Gastroesophageal sphincter (tissue), 4 donors: ENCODE measurements at places on chromosomes 5 and 9.

GRCh38 chr9:107712390-107712789 lies 222.8 kb upstream of the KLF4 start:
- no peaks in the 10 kb centered on the region for H3K36me3 ChIP-seq
- no peak for ATAC-seq
- no peaks in the 10 kb centered on the region for H3K4me1 ChIP-seq
- no peak overlapping the region for H3K27ac ChIP-seq

GRCh38 chr5:56607551-56607950 lies 207.8 kb upstream of the MAP3K1 start:
- no peaks in the 10 kb centered on the region for H3K36me3 ChIP-seq
- H3K4me3 ChIP-seq = no peak overlapping the region
- no peaks in the 10 kb centered on the region for H3K27me3 ChIP-seq
- H3K4me1 ChIP-seq = no peaks in the 10 kb centered on the region
- no peak for ATAC-seq

DNA sequence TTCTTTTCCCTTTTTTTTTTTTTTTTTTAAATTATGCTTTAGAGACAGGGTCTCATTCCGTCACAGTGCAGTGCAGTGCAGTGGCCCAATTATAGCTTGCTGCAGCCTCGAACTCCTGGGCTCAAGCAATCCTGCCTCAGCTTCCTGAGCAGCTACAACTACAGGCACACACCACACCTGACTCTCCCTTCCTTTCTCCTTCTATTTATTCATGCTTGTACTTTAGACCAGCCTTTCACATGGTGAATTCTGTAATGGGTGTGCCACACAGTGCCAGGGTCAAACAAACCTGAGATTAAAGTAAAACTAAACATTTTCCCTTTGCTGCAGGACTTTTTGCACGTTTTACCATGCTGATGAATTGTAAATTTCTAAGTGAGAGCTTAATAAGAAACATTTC lies 8.0 kb downstream of the SH3RF2 start:
- no peaks in the 10 kb centered on the region for H3K27me3 ChIP-seq
- no peaks in the 10 kb centered on the region for H3K4me1 ChIP-seq
- H3K36me3 ChIP-seq = no peaks in the 10 kb centered on the region
- no peak overlapping the region for H3K4me3 ChIP-seq
- ATAC-seq = no peak

GRCh38 chr5:90940227-90940995 lies 381.8 kb downstream of the ADGRV1 start:
- no peaks in the 10 kb centered on the region for H3K27me3 ChIP-seq
- H3K4me1 ChIP-seq = peaks cover 11% of the 10 kb centered on the region
- H3K27ac ChIP-seq = peak overlapping the region; percentile 48
- ATAC-seq = peak; percentile 51
- no peaks in the 10 kb centered on the region for H3K36me3 ChIP-seq

DNA sequence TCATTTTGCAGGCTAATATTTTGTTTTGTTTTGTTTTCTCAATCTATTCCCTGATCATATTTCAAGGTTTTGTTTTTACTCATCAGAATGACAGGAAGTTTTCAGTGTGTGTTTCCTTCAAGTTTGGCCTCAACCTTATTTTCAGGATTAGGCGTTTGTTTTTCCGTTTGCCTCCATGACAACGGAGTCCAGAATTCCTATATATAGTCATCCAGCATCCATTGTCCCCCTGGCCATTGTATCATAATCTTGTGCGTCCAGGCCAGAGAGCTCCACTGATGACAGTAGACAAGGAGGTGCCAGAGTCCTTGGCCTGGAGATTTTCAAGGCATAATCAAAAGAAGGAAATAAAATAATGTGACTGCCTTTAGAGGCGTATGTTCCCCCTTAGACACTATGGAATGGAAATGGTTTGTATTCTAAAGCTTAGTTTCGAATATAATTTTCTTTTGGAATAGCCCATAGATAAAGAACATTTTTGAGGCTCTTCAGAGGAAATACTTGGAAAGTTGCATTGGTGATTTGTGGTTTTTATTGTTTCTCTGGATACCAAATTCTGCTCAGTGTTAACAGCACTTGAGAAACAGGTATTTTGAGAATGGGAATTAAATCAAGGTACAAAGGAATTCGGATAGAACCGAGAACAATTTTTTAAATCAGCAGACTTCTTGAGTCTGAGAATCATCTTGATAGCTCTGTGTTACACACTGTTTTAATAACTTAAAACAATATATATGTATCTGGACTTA lies 99.8 kb downstream of the ZNF462 start:
- no peak overlapping the region for H3K4me3 ChIP-seq
- H3K27ac ChIP-seq = no peak overlapping the region
- no peak for ATAC-seq
- H3K4me1 ChIP-seq = peaks cover 6% of the 10 kb centered on the region
- no peaks in the 10 kb centered on the region for H3K27me3 ChIP-seq
- no peaks in the 10 kb centered on the region for H3K36me3 ChIP-seq

DNA sequence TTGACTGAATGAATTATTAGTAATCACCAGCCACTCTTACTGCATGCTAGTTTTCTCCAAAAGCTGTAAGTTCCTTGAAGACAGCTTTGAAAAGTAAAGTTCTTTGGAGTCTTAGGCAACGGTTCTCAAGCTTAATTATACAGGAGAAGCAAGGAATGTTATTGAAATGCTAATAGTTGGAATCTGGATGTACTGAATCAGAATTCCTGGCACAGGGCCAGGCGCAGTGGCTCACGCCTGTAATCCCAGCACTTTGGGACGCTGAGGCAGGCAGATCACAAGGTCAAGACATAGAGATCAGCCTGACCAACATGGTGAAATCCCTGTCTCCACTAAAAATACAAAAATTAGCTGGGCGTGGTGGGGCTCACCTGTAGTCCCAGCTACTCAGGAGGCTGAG lies 33.4 kb downstream of the GRIA1 start:
- H3K27me3 ChIP-seq = no peaks in the 10 kb centered on the region
- peaks cover 20% of the 10 kb centered on the region for H3K4me1 ChIP-seq
- H3K27ac ChIP-seq = no peak overlapping the region
- peak; percentile 58 for ATAC-seq
- H3K36me3 ChIP-seq = no peaks in the 10 kb centered on the region

GRCh38 chr9:111178331-111179055 lies 140.2 kb upstream of the LPAR1 start:
- no peaks in the 10 kb centered on the region for H3K4me1 ChIP-seq
- ATAC-seq = no peak
- H3K36me3 ChIP-seq = no peaks in the 10 kb centered on the region
- H3K4me3 ChIP-seq = no peak overlapping the region
- H3K27ac ChIP-seq = no peak overlapping the region

- no peak overlapping the region for H3K27ac ChIP-seq
- H3K4me3 ChIP-seq = no peak overlapping the region
- H3K4me1 ChIP-seq = no peaks in the 10 kb centered on the region
Observed at GRCh38 chr5:76040806-76041205, 42.4 kb upstream of the SV2C start.

DNA sequence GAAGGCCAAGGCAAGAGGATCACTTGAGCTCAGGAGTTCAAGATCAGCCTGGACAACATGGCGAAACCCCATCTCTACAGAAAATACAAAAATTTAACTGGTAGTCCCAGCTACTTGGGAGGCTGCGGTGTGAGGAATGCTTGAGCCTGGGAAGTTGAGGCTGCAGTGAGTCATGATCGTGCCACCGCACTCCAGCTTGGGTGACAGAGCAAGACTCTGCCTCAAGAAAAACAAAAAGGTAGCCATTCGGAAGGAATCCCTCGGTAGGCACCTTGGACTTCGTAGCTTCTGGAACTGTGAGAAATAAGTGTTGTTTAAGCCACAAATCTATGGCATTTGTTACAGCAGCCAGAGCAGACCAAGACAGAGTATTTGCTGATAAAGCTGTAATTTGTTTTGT lies 174.2 kb downstream of the DCP2 start:
- H3K27ac ChIP-seq = no peak overlapping the region
- no peaks in the 10 kb centered on the region for H3K27me3 ChIP-seq
- no peaks in the 10 kb centered on the region for H3K36me3 ChIP-seq
- no peak overlapping the region for H3K4me3 ChIP-seq

DNA sequence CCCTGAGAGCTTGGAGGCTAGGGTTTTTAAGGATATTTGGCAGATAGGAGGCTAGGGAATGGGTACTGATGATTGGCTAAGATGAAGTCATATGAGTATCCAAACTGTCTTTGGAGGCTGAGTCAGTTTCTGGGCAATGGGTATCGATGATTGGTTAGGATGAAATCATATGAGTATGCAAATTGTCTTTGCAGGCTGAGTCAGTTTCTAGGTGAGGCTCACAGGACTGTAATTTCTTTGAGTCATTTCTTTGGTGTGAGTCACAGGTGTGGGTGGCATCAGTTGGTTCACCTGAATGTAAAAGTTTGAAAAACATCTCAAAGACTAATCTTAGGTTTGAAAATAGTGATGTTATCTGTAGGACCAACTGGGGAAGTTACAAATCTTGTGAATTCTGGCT lies 1068.0 kb downstream of the NR2F1-AS1 start:
- no peaks in the 10 kb centered on the region for H3K4me1 ChIP-seq
- ATAC-seq = no peak
- H3K27me3 ChIP-seq = no peaks in the 10 kb centered on the region
- no peaks in the 10 kb centered on the region for H3K36me3 ChIP-seq

DNA sequence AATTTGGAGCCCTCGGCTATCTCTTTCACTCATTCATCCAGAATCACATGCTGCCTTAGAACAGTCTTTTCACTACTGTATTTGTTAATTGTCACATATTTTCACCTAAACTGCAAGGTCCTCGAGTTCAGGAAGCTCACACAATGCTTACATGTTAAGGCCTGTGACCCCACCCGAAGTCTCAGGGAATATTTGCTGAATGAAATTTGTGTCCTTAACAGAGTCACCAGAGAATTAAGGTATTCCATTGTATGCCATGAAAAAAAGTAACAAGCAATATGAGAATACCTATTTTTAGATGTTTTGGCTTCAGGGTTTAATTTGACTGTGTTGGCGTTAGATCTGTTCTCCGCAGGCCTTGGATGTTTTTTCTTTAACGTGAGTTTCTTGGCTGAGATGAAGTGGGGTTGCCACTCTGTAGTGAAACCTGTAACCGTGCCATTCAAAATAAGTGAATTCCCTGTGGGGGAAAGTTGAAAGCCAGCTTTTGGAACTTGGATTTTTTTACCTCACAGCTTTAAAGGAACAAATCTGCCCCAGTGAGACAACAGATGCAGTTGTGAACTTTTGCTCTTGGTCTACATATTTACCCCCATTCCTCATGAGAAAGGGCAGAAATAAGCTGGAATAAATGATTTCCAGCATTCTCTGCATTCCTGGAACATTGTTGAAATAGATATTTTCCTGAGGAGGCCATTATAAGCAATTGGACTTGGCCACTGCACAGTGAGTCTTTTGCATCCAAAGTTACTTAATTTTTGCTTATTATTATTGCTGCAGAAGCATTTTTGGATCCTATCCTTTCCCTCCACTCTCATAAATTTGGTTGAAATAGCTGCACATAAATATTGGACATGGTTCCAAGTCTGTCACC lies 35.9 kb upstream of the FBP1 start:
- ATAC-seq = peak; percentile 43
- H3K4me3 ChIP-seq = no peak overlapping the region
- peaks cover 5% of the 10 kb centered on the region for H3K4me1 ChIP-seq
- no peaks in the 10 kb centered on the region for H3K27me3 ChIP-seq
- H3K36me3 ChIP-seq = no peaks in the 10 kb centered on the region

GRCh38 chr5:60538426-60538825 lies 161.5 kb downstream of the DEPDC1B start:
- ATAC-seq = no peak
- H3K36me3 ChIP-seq = no peaks in the 10 kb centered on the region
- H3K4me1 ChIP-seq = no peaks in the 10 kb centered on the region
- H3K27ac ChIP-seq = no peak overlapping the region
- H3K4me3 ChIP-seq = no peak overlapping the region

- no peak overlapping the region for H3K27ac ChIP-seq
- no peak overlapping the region for H3K4me3 ChIP-seq
- no peaks in the 10 kb centered on the region for H3K27me3 ChIP-seq
- no peaks in the 10 kb centered on the region for H3K4me1 ChIP-seq
- H3K36me3 ChIP-seq = no peaks in the 10 kb centered on the region
- ATAC-seq = peak; percentile 68
Observed at GRCh38 chr5:56412601-56413379, 179.7 kb upstream of the ANKRD55 start.

- H3K4me1 ChIP-seq = no peaks in the 10 kb centered on the region
- H3K27ac ChIP-seq = no peak overlapping the region
- H3K4me3 ChIP-seq = no peak overlapping the region
- no peaks in the 10 kb centered on the region for H3K27me3 ChIP-seq
Observed at GRCh38 chr5:135176991-135177390, 143.0 kb upstream of the PITX1 start.

GRCh38 chr5:73789851-73790281 lies 163.9 kb downstream of the ARHGEF28 start:
- no peak overlapping the region for H3K27ac ChIP-seq
- H3K4me3 ChIP-seq = no peak overlapping the region
- H3K4me1 ChIP-seq = peaks cover 9% of the 10 kb centered on the region
